Substantia nigra (tissue), 51 donors: ENCODE measurements at places on chromosomes 6 and 20.

GRCh38 chr6:158231551-158232315 is 63.6 kb downstream of the GTF2H5 start:
- DNase-seq, result no peak

- no peak for DNase-seq
These were observed 31.9 kb downstream of the ARID1B start for GRCh38 chr6:156809034-156809433.

DNA sequence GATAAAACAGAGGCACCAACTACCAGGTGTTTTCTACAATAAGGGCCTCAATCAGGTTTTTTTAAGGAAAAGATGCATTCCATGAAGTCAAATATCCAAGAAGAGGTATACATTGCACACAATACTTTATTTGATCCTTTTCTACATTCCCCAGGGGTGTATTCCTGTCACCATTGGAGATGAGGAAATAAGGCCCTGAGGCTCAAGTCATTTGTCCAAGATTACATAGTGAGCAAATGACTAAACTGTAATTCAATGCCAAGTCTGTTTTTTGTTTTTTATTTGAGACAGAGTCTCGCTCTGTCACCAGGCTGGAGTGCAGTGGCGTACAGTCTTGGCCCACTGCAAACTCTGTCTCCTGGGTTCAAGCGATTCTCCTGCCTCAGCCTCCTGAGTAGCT is 69.2 kb upstream of the CDYL start:
- DNase-seq, result no peak

DNA sequence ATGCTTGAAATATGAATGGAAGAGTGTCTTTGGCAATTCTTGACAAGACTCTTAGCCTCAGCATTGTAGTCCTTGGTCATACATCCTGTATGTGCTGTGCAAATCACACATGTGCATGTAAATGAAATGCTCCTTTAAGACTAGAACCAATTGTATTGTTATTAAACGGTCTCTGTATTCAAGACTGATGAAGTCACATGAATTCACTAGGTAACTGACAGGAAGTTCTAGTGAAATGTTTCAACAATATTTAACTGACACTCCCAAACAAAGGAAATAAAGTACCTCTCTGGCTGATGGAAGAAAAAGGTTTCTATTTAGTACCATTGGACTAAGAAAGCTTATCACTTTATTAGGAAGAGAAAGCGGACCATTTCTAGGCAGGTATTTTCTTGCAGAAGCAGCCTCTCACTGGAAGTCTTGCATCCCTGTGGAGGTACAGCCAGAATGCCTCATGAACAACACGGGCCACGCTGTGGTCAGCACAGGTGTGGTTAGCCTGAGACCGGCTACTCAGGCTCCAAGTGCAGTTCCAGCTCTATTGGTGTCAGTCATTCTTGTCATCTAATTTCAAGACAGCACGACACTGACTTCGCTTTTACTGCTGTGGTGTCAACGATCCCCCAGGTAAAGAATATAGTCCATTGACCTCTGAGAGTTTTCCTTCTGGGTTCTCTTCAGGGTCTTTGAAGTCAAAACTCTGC is 17.3 kb downstream of the PPP1R3G start:
- no peak for DNase-seq

DNA sequence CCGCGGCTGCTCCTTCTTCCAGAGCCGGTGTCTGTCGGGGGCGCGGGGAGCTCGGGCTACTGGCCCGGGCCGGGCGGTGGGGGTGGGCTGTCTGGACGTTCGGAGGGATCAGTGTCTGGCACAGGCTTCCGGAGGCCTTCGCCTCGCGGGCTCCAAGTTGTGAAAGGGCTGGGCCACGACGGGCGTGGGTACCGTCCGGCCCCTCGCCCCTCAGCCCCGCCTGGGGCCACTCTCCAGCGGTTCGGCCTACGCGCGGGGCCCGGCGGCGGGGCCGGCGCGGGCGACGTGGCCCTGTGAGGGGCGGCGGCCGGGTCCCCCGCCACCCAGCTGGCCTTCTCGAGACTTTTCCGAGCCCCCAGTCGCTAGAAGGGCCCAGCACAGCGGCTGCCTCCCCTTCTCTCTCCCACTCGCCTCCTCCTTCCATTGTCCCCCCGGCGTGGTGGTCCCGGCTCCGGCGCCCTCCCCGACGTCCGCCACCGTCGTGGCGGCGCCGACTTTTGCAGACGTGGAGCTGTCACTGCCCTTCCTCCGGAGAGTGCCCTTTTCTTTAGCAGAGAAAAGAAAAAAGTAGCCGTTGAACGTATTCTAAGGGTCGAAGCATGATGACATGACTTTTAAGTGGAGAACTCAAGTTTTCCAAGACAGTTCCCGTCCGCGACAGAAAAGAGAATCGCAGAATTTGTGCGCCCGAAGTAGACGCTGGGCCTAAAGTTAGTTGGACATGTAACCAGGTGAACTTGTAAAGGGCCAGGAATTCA is 571 bp downstream of the ITCH start:
- no peak for DNase-seq

GRCh38 chr20:19779634-19780033 is 21.6 kb downstream of the RIN2 start:
- no peak for DNase-seq

- no peak for DNase-seq
These were observed 815 bp upstream of the ITPR3 start for GRCh38 chr6:33620158-33620855.

DNA sequence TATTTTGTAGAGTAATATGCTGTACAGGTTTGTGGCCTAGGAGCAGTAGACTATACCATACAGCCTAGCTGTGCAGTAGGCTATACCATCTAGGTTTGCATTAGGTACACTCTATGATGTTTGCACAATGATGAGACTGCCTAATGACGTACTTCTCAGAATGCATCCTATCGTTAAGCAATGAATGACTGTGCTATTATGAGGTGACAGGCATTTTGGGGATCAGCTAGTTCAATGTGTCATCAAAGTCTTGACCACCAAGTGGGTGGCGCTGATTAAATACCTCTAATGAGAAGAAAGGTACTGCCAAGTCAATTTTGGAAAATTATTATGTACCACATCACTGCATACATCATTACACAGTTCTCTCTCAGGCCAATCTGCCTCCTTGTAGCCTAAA is 190.2 kb downstream of the BACH2 start:
- no peak for DNase-seq

DNA sequence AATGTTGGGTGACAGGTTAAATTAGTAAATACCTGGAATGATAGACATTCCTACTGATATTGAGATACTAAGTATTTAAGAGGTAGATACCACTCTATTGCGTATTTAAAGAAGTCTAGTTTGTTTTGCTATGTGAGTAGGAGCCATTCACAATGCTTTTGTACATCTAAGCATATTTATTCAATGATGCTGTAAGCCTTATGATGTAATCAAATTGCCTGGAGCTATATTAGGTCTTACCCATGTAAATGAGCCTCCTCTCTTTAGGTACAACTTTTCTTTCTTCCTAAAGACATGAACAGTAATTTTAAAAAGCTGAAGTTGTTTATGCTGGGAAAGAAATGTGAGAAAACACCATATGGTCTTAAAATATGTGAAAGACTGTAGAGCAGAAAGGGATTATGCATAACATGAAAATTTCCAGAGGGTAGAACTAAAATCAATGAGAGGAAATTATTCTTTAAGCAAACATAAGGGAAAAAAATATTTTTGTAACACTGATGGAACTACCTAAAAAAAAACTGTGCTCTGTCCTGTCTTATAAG is 526.7 kb downstream of the EPHA7 start:
- DNase-seq, result no peak

DNA sequence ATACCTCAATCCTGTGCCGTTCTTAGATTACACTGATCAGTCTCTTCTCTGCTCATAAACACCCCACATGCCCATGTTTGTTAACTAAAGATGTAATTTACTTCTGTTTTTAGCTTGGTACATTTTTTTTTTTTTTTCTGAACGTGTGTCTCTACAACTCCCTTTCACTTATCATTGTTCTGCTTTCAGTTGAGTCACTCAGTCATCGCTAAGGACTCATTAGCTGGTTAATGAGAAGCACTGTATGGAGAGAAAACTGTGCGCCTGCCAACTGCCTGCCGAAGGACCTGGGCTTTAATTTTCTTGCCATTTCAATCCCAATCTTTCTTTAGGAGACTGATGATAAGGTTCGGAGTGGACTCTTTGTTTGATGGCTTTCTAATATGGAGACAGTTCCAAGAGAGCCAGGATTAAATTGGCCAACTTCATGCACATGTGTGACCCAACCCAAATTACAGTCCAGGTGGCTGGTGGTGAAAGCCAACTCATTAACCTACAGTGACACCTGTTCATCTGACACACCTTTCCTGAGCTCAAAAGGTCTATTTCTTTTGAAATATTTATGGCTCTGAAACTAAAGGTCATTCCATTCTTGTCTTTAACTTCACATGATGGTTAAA is 334.1 kb downstream of the BCKDHB start:
- no peak for DNase-seq
